ENCODE measurements at places on chromosomes 3 and 15.

DNA sequence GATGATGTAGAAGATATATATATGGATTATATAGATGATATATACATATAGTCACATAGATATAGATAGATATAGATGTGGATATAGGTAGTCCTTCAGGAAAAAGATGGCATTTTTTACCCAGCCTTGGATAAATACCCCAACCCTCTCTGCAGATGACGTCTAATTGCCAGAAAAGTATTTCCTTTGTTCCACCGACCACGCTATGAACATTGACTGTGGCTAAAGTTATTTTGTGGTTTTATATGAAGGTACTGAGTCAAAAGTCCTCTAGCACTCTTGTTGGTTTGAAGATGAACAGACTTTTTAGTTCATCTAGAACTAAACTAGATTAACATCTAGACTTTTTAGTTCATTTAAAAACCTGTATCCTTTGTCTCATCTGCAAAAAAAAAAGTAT lies 207.7 kb downstream of the PLOD2 start:
- no peak for DNase-seq

DNA sequence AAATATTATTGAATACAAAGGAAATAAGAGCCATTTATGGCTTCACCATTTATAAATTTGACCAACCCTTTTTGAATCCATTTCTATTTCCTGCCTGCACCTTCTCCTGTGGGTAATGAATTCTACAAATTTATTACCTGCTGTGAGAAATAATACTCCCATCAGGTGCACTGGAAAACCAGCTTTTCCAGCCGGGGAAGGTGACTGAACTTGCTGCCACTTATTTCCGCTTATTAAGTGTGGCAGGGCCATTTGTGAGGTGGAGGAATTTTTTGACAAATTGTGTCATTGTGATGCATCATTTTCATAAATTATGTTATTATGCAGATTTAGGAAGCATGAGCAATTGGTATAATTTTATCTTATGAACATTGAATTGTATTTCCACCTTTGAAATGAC lies 151.1 kb downstream of the SQOR start:
- no peak for DNase-seq

DNA sequence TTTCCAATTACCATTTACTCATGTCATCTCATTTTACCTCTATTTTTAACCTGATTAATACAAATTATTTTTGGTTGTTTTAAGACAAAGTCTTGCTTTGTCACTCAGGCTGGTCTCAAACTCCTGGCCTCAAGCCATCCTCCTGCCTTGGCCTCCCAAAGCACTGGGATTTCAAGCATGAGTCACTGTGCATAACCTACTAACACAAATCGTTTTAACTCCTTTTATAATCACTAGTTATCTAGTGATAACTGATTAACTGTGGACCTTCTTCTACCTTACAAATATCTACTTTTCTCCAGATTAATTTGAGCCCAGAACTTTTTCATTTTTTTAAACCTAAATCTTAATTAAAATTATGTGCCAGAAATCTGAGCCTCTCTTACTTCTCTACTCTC lies 4.6 kb downstream of the ATP13A3 start:
- DNase-seq = no peak

GRCh38 chr3:47377186-47377585 lies 3.6 kb upstream of the PTPN23 start:
- no peak for DNase-seq

DNA sequence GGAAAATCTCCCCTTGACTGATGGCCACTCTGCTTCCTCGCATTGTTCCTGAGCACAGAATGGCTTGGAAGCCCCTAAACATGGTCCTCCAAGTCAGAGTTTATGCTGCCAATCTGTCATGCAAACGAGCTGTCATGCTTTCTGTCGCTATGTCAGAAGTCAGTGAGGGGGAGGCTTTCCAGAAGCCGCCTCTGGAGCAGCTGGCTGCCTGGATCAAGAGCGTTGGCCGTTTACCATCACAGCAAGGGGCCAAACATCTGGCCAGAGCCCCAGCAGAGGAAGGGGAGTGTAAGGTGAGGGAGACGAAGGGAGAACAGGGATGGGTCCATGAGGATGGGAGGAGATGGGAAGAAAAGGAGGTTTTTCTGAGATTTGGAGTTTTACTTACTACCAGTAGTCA lies 372.6 kb upstream of the NR2F2 start:
- DNase-seq = no peak

- DNase-seq = no peak
These were observed 363 bp downstream of the GTF2E1 start for GRCh38 chr3:120742849-120743365.

DNA sequence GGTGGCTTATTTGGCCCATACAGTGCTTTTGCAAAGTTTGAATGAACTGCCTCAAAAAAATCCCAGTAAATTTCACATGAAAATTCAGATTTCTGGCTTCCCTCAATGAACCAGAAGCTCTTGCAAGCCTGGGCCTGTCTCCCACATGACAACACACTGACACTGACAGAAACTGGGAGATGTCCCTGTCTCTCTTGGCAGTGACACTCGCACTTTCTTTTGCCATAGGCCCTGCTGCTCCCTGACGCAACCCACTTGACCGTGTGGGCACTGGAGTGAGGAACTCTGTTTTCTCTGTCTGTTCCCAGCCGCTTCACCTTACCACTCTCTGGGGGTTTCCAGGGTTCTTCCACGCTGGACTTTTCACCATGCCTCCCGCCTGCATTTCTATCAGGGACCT lies 524.5 kb downstream of the SHQ1 start:
- no peak for DNase-seq

DNA sequence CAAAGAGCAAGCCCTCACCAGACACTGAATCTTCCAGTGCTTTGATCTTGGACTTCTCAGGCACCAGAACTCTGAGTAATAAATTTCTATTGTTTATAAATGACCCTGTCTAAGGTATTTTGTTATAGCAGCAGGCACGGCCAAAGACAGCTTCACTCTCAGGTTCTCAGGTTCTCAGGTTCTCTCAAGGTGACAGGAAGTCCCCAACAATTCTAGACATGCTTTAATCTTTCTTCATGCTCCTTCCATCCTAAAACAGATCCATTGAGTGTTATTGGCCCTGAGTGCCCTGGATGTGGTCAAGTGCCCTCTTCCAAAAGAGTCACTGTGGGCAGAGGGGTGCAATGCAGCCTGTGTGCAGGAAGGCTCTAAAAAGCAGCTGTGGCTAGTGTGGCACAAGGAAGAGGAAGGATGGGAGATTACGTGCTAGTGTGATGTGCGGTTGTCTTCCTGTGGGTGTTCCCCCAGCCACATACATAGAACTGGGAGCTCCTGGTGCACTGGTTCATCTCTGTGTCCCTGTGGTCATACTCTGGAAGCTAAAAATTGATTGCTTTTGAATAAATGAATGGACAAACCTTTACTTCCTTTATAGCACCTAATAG lies 11.0 kb upstream of the RAB7A start:
- DNase-seq = no peak

- no peak for DNase-seq
These were observed 32.4 kb upstream of the SLC6A6 start for GRCh38 chr3:14369675-14370669.

GRCh38 chr3:69094467-69095205 lies 9.9 kb downstream of the ARL6IP5 start:
- no peak for DNase-seq

- DNase-seq = no peak
These were observed 9.4 kb upstream of the RPL24 start for GRCh38 chr3:101695779-101696372.

- DNase-seq = no peak
These were observed 62.7 kb upstream of the DNAJC19 start for GRCh38 chr3:181052256-181052655.

DNA sequence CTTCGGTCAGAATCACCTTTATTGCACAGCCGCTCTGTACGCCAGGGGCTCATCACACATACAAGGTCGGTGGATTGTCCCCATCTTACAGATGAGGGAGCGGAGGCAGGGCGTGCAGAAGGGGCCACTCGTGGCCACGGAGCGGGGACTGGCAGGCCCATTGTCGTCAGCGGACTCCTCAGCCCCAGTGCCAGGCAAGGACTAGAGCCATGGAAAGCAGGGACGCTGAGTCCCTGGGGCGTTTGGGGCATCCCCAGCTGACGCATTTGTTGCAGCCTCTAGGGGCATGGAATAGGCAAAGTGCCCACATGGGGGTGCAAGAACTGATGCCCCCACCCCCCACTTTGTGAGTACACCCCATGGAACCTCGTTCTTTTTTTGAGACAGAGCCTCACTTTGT lies 29.8 kb upstream of the FURIN start:
- no peak for DNase-seq

- DNase-seq = no peak
These were observed 166.4 kb upstream of the TLE3 start for GRCh38 chr15:70264014-70264582.

- no peak for DNase-seq
These were observed 6.7 kb upstream of the RPL14 start for GRCh38 chr3:40450438-40450837.

GRCh38 chr15:70605606-70606410 lies 157.6 kb downstream of the UACA start:
- no peak for DNase-seq

DNA sequence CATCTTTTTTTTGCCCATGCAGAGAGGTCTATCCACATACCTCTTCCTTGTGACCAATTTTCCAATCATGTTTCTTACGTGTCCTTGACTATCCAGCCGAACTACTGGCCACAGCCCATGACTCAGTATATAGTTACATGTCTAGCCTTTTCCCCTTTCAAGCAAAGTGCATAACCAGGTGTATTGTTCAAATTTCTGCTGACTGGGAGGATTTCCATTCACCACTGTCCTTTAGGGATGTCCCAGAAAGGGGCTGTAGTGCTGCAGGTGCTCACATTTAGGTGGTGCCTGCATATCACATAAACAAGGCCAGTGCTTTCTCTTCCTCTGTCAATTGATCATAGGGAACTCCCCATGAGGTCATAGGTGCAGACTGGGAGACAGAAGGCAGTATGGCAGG lies 69.4 kb upstream of the ALDH1A3 start:
- no peak for DNase-seq

GRCh38 chr3:113174801-113175485 lies 36.4 kb upstream of the BOC start:
- no peak for DNase-seq

DNA sequence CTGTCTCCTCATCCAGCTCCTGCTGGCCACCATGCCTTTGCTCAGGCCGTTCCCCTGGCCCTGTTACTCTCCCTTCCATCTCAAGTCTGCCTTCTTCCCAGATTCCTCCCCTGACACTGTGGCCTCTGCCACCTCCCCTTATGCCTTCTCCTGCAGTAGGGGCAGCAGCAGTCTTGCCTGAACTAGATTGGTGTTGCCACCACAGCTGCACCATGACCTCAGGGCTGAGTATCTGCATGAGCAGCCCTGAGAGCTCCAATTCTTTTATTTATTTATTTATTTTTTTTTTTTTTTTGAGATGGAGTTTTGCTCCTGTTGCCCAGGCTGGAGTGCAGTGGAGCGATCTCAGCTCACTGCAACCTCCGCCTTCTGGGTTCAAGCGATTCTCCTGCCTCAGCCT lies 13.8 kb upstream of the CAMP start:
- DNase-seq = no peak

DNA sequence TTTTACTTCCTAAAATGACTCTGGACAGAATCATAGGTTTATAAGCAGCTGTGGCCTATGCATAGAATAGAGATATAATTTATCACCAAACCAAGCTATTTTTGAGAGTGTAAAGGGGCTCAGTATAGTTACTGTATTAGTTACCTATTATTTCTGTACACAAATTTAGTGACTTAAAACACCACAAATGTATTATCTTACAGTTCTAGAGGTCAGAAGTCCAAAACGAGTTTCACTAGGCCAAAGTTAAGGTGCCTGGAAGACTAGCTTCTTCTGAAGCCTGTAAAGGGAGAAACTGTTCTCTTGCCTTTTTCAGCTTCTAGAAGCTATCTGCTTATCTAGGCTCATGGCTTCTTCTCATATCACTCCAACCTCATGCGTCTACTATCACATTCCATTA lies 30.1 kb downstream of the CCDC54 start:
- DNase-seq = no peak

- no peak for DNase-seq
These were observed 143.2 kb upstream of the PRICKLE2 start for GRCh38 chr3:64368257-64369020.

- no peak for DNase-seq
These were observed 155.5 kb upstream of the TNIK start for GRCh38 chr3:171615686-171616085.

- no peak for DNase-seq
These were observed 170.5 kb upstream of the TGFBR2 start for GRCh38 chr3:30435861-30436331.

GRCh38 chr15:84937144-84937543 lies 44.5 kb upstream of the PDE8A start:
- DNase-seq = no peak

GRCh38 chr3:37290551-37290950 lies 116.2 kb upstream of the LRRFIP2 start:
- DNase-seq = no peak

DNA sequence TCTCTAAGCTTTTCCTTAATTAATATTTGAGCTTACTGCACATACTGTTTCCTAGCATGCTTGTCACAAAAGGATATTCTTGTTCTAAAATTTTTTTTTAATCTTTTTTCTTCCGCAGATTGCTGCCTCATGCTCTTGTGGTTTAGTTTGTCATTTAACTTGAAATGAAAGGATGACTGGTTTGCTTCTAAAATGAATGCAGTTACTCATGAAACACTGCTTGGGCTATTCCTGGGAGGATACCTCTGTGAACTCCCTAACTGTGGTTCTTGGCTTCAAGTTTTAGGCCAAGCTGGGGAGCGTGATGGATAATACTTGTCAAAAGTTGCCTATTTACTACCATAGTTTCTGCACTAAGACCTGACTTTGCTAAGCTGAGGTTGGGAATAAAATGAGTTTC lies 64.0 kb downstream of the USP13 start:
- no peak for DNase-seq

DNA sequence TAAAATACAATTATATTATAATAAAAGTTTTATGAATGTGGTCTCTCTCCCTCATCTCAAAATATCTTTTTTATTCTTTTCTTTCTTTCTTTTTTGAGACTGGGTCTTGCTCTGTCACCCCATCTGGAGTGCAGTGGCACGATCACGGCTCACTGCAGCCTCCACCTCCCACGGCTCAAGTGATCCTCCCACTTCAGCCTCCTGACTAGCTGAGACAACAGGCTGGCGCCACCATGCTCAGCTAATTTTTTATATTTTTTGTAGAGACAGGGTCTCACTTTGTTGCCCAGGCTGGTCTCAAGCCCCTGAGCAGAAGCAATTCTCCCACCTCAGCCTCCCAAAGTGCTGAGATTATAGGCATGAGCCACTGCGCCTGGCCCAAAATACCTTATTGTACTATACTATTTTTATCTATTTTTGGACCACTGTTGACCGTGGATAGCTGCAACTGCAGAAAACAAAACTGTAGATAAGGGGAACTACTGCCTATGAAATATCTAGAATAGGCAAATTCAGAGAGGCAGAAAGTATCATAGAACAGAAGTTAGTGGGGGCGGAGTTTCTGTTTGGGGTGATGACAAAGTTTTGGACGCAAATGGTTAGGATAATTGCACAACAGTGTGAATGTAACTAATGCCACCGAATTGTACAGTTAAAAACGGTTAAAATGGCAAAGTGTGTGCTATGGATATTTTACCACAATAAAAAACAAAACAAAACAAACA lies 66.6 kb downstream of the SLC12A8 start:
- no peak for DNase-seq

- no peak for DNase-seq
These were observed 127.8 kb downstream of the RBMS3 start for GRCh38 chr3:29408676-29409075.

GRCh38 chr15:99923711-99924110 lies 190.5 kb upstream of the LYSMD4 start:
- DNase-seq = no peak

Data from GM18507 (cell line).